K562 (cell line): ENCODE measurements at places on chromosomes 7 and 10. TPM values are rescaled to one million over a fixed set of nuclear protein-coding genes. Genes with fewer than 3 reads are reported as not detected.

Gene STEAP1
- total RNA-seq, result 2.7 and 3.5 TPM in 2 replicates

Gene HMX2
- 0.40 and 0.58 TPM in 2 replicates for total RNA-seq

Gene TMEM236
- 0.04 TPM in 2 replicates for total RNA-seq

Gene CCL24
- 0.45 and 0.80 TPM in 2 replicates for total RNA-seq

Gene ADK
- total RNA-seq, result 73.6 and 75.1 TPM in 2 replicates

Gene CALCR
- 0.09 and 0.16 TPM in 2 replicates for total RNA-seq

Gene EIF4H
- total RNA-seq, result 408 and 416 TPM in 2 replicates

Gene PPP1R17
- not detected in 2 replicates for total RNA-seq

Gene PTER
- 19.5 and 20.1 TPM in 2 replicates for total RNA-seq

Gene NEUROG3
- not detected in 2 replicates for total RNA-seq

Gene VSTM4
- 3.9 and 4.5 TPM in 2 replicates for total RNA-seq

Gene LEP
- not detected in 2 replicates for total RNA-seq

Gene GIMAP5
- 0.35 and 0.51 TPM in 2 replicates for total RNA-seq

Gene AMPH
- not detected in 2 replicates for total RNA-seq

Gene PLAU
- 4.1 and 4.4 TPM in 2 replicates for total RNA-seq

Gene SORCS1
- total RNA-seq, result 2.7 TPM in 2 replicates

Gene LIPM
- not detected in 2 replicates for total RNA-seq

Gene MEIG1
- total RNA-seq, result not detected in 2 replicates

Gene ZNF248
- 5.6 and 7.0 TPM in 2 replicates for total RNA-seq

Gene COL17A1
- total RNA-seq, result 0.29 TPM in 1 of 2 replicates, not detected in the other

Gene IL6
- 0.94 and 1.5 TPM in 2 replicates for total RNA-seq

Gene FGFBP3
- total RNA-seq, result 3.0 TPM in 2 replicates

Gene ODAD2
- total RNA-seq, result not detected in 2 replicates

Gene GIMAP7
- total RNA-seq, result 0.25 and 0.42 TPM in 2 replicates

Gene BMS1
- total RNA-seq, result 26.8 and 32.7 TPM in 2 replicates

Gene UNC5B
- 7.6 and 8.4 TPM in 2 replicates for total RNA-seq

Gene ANKRD2
- total RNA-seq, result not detected in 2 replicates

Gene CBX3
- 253 and 256 TPM in 2 replicates for total RNA-seq

Gene FKBP9
- 23.7 and 27.2 TPM in 2 replicates for total RNA-seq

Gene C7orf57
- total RNA-seq, result not detected in 2 replicates

Gene CLDN3
- total RNA-seq, result 0.29 TPM in 1 of 2 replicates, not detected in the other

Gene PFKP
- total RNA-seq, result 108 and 116 TPM in 2 replicates

Gene CHRM2
- total RNA-seq, result 0.04 TPM in 1 of 2 replicates, not detected in the other

Gene LRRC18
- not detected in 2 replicates for total RNA-seq

Gene PLXDC2
- 0.09 and 0.16 TPM in 2 replicates for total RNA-seq

Gene FAM20C
- total RNA-seq, result 0.09 and 0.20 TPM in 2 replicates
